Activated CD4-positive, alpha-beta T cell treated with anti-CD3 and anti-CD28 coated beads for 48 hours (primary cell): ENCODE measurements at places on chromosomes 7 and 10.

GRCh38 chr10:74929197-74929596 is 102.8 kb downstream of the KAT6B start:
- DNase-seq, result no peak

- no peak for DNase-seq
Observed at GRCh38 chr7:157220916-157221569, 82.3 kb downstream of the UBE3C start.

DNA sequence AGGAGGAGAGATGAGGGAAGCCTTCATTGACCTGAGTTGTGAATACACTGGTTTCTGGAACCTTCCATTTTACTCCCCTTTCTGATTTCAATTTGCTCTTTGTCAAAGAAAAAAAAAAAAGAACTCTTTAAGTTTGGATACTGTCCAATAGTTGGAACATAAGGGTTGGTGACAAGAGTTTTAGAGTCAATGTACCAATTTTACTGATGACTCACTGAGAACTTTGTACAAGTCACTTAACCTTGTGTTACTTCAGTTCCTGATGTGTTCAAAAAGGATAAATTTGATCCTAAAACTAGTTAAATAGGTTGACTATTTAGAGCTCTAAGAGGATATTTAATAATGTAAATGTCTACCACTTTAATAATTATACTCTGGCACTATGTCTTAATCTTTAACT is 4.1 kb upstream of the CDK14 start:
- DNase-seq, result no peak

DNA sequence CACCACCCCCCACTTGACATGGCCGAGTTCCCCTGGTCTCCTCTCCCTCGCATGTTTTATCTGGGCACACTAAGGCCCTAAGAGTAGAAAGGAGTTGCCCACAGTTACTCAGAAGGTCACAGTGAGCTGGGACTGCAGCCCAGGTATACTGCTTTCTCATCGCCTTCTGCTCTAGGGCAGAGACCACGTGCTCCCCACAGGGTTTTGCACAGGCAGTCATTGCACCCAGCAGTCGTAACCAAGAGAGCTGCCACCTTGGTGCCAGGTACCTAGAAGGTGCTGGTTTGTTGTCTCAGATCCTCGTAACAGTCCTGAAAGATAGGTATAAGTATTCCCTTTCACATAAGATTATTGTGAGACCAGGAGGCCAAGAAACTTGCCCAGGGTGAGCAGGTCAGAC is 1.8 kb downstream of the MINDY4 start:
- no peak for DNase-seq

DNA sequence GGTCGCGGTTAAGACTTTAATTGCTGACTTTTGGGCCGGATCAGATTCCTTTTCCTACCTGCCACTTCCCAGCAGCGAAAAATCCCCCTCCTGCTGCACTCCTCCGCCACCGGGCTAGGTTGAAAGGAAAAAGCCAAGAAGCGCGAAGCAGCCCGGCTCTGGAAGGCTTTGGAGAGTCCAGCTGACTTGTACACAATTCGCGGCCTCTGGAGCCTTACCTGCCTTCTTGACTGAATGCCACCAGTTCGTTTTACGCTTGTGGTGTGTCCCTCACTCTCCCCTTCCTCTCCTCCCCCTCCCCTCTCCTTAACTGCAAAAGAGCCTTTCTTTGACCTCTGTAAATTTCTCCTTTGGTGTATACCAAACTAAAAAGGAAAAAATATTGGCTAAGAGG is 2.7 kb upstream of the FEZF1 start:
- DNase-seq, result no peak

DNA sequence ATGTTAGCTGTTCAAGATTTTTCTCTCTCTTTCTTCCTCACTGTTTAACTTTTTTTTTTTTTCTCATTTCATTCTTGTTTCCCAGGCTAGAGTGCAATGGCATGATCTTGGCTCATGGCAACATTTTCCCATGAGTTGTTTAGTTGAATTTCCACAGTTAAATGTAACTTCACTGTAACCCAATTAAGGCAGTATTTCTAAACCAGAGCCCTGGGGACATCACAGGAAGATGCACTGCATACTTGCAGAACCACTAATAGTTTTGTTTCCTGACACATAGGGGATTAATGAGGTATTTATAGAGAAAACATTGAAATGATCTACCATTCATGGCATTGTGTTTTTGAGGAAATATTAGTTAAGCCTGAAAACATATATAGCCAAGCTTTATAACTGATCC is 795.6 kb upstream of the GHITM start:
- no peak for DNase-seq

DNA sequence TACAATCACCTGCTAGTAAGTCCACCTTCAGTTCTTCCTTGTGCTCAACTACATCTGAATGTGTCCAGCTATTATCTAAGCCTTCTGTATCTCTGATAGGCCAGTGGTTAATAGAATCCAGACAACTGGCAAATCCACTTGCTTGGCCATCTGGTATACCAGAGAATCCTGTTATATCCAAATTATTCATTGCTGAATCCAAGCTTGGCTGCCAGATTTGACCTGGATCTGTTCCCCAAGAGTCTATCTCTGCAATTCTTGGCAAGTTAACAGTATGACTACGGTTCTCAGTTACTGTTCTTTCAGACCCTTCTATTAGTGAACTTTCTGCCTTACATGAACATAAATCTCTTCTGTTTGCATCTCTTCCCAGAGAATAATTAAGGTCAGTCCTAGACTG is 154.6 kb upstream of the TARP start:
- no peak for DNase-seq

- DNase-seq, result no peak
Observed at GRCh38 chr10:67306588-67307205, 380.9 kb downstream of the LRRTM3 start.

- no peak for DNase-seq
Observed at GRCh38 chr10:110680273-110681020, 36.3 kb downstream of the RBM20 start.

DNA sequence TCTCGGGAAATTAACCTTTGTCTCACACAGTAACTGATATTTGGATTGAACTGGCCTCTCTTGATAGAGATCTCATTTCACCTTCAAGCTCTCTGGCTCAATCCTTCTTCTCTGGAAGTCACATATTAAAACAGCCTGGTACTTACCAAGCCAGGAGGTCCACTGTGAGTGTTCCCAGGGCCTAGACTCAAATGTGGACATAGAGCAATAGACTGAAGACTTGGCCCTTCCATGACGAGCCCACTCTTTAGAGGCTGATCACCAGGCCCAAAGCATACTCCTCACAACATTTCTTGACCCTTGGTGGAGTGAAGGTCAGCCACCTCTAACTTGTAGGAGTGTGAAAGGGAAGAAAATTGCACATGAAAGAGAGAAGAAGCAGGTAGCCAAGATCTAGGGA is 38.5 kb downstream of the COL1A2 start:
- no peak for DNase-seq

DNA sequence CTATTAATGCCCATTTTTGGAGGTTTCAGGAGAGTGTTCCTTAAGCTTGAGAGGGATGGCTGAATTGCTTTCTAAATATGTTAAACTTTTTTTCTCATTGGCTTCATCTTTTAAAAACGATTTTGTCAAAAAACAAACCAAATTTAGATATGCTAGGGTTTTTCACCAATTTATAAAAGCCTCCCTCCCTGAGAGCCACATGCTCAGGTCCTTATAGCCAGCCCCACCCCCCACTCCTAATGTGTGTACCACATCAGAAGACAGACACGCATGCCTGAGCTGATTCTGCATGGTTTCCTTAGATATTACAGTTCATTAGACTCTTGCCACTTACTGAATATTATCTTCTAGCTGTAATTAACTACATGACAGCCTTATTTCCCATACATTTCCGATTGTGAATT is 2.0 kb downstream of the CUL1 start:
- peak; percentile 72 for DNase-seq

DNA sequence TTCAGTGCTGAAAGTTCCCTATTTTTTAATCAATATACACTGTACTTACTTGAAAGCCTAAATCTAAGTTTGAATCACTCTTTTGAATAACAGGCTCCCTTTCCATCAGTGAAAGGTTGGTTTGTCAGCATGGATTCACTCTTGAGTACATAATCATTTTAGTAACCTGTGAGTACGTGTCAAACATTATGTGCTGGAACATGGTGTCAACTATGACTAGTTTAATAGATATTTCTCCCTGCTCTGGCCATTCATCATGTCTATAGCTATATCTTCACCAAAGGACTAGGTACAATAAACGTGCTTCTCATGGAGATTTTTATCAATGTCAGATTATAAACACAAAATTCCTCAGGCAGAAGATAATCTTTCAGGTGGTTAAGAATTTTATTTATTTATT is 61.7 kb upstream of the MDFIC start:
- no peak for DNase-seq

DNA sequence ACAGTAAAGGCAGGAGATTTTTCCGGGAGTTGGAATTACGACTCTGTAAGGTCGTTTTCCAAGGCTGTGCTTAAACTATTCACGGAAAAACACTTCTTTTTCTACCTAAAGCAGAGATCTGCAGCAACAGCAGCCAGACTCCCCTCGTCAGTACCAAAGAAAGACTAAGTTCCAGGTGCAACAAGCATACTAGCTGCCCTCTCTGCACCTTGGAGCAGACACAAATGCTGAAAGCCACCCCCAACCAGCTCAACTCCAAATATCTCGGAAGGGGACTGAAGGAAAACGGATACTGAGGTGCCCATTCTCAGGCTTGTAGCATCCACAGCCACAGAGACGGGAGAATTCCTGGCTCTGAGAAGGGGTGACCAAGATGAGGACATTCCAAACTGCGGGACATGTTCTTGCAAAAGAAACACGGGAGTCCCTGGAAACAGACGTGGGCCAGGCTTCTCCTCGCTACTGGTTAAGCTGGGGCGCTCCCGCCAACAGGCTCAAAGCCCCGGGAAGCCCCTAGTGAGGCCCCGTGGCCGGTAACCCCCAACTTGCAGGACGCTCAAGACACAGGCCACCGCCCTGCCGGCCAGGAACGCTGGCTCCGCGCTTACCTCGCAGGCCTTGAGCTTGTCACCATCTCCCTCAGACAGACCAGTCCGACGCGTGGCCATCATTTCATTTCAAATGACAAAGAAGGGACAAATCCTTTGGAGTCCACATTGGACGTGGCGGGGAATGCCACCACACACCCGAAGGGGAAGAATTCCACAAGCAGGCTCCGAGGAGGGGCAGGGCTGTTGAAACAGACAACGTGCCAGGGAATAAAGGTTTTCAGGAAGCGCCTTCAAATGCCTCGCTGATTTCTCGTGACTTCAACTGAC is 2.2 kb downstream of the ARHGAP21 start:
- no peak for DNase-seq

GRCh38 chr10:623014-623413 is 66.5 kb downstream of the DIP2C start:
- no peak for DNase-seq

DNA sequence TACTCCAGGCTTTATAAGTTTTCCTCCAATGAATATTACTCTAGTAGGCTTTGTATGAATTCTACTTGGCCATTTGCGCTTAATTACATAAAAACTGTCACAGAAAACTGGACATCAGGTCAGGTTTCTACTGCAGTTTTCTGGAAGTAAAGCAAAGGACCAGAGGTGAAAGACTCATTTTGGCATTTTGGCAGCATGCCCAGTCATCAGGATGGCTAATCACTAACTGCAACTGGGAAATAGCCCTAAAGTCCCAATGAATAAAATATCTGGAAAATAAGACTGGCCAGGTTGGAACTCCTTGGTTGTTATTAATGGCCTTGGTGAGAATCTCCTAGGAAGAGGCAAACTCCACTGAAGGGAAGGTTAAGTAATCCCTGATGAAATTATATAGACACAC is 75.5 kb downstream of the COPG2 start:
- DNase-seq, result no peak

GRCh38 chr10:110003524-110003885 is 4.3 kb upstream of the ADD3 start:
- no peak for DNase-seq

GRCh38 chr7:39587393-39587792 is 21.2 kb downstream of the YAE1 start:
- no peak for DNase-seq

GRCh38 chr7:37698276-37698675 is 14.7 kb downstream of the GPR141 start:
- DNase-seq, result no peak

DNA sequence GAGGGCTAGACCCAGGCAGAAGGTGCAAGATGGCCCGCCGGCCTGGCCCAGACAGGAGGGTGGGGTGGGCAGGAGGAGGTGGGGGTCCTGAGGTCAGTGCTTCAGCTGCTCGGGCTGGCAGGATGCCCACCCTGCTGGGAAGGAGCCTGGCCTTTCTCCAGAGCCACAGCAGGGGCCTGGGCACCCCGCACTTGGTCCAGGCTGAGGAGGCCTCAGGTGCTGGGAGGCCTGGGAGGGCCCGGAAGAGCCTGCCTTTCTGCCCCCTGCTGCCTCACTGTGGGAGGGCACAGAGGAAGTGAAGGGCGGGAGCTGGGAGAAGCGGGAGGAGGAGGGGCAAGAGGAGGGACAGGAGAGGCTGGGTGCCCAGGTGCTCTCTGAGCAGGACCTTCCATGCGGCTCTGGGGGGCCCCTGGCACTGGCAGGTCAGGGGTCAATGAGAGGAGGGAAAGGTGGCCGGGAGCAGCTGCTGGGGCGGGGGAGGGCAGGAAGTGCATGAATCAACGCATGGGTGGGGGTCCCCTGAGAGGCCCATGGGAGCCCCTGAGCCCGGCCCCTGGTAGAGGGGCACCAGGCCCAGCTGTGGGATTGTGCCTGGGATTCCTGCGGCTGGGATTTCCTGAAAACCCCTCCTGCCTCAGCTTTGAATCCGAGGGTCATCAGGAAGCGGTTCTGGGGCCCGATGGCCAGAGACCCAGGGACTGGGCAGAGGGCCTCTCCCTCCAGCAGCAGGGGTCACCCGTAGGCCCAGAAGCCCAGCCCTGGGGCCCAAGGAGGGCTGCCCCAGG is 49.9 kb downstream of the PWWP2B start:
- peak; percentile 88 for DNase-seq

DNA sequence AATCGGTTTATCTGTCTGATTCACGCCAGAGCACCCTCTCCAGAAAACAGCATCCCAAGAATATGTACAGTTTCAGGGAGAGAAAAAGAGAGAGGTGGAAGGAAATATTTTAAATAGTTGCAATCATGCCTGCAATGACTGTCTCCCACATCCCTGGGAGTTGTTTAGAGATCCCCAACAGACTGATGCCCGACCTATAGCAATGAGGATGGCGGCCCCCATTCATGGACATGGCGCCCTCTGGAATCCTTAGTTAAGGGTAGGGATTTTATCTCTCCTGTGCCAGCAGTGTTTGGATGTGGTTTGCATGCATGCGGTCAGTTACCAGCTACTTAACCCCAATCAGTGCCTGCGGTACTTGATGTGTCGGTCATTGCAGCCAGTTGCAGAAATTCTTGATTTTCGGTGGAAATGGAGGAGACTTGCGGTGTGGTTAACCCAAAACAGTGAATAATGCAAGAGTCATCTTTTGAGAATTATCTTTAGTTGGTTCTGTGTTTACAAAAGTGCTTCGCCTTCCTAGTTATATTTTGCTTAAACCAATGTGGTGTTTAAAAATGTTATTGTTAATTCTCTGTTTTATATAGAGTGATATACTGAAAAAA is 186.0 kb upstream of the TCF7L2 start:
- no peak for DNase-seq

GRCh38 chr10:88830643-88831268 is 20.9 kb downstream of the ANKRD22 start:
- no peak for DNase-seq

GRCh38 chr7:24729365-24730017 is 27.8 kb downstream of the GSDME start:
- no peak for DNase-seq

GRCh38 chr7:33040803-33041516 is 21.6 kb downstream of the NT5C3A start:
- DNase-seq, result peak; percentile 66
